SHP77 treated with DMSO at 0.1 percent for 48 hours (cell line): ENCODE measurements at places on chromosomes 4 and X.
A peak's percentile ranks its signal among the peaks of the same experiment; 100 is the strongest.

DNA sequence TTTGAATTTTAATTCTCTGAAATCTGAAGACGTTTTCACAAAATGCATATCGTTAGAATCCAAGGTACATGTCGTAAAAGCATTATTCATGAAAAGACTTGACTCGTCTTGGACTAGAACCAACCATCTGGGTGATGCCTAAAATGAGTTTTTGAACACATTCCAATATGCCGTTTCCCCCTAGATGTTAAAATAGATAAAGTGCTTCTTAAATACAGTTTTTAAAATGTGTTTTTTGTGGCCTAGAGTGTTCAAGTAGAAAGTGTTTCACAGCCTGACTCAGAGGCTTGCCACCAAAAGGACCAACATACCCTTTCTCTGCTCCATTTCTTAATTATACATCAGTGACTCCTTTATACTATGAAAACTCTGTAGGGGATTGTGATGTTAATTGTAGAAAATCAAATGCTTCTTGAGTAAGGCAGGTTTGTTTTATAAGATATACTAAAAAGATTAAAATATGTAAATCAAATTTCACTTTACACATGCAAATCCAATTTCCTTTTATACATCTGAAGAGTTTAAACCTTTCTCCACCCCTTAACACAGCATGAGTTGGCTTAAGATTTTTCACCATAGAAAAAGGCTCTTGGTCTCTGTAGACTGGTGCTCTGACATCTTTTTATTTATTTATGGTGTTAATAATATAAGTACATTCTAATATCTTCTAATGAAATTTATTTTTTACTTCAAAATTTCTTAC, 48.4 kb downstream of the PRKG2 start:
- DNase-seq: no peak

DNA sequence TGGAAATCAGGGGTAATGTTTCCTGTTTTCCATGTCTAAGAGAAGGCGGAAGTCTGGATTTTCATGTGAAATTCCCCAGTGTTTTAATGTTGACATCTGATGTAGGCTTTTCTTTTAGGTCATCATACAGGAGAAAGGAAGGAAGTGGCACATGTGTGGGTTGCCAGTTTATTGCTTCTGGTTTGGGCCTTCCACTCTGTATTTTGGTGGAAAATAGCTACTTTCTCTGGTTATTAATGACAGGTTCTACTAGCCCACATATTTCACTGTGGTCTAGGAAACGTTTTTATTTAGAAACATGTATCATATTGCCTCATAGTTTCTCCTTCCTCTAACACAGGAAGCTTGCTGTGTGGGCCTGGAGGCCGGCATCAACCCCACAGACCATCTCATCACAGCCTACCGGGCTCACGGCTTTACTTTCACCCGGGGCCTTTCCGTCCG, 7.2 kb downstream of the PDHA1 start:
- no peak for DNase-seq

GRCh38 chr4:41957634-41958033, 22.4 kb downstream of the TMEM33 start:
- DNase-seq: no peak

GRCh38 chrX:120334151-120334550, 22.9 kb upstream of the TMEM255A start:
- DNase-seq: no peak

- DNase-seq: no peak
Observed at GRCh38 chr4:36737691-36738090, 456.3 kb downstream of the DTHD1 start.

DNA sequence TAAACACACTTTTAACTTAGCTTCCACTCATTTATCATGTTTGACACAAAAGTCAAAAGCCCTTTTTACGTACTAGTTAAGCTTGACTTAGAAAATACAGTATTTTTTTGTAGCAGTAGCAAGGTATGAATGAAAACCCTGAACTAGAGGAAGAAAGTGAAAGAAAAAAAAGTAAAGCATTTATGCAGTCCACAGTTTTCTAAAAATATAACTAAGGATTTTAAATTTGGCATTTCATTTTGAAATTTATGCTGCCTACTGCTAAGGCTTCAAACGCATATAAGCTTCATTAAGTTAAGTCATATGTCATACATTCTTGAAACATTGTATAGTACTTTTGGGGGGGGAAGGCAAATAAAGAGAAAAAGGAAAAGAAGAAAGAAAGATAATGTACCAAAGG, 201.5 kb downstream of the PDGFC start:
- DNase-seq: no peak

DNA sequence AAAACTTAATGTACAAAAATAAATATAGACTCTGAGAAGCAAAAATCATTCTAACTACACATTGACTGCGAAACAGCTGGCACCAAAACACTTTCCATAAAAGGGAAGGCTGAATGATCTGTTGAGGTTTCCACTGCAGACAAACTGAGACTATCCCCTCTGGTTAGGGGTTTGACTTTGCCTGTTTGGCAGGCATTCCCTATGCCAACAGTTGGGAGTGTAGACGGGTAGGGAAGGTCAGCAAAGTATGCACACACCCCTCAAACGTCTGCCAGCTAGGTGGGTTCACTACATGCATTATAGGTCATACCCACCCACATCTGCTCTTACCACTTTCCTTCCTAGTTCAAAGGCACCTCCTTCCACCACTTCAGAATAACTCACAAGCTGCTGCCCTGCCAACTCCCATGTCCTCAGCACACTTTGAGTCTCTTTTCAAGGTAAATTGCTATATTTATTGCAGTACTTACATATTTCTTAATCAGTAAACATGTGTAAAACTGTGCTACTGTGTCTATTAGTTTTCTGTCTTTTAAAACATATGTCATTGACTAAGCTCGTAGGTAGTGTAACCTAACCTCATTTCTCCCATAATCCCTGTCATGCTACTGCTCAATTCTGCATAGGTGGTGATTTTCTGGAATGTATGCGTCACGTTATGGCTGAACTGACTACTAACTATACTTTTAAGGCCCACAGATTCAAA, 12.4 kb downstream of the CTSO start:
- DNase-seq: no peak

GRCh38 chr4:791898-792625, 33.9 kb downstream of the CPLX1 start:
- DNase-seq: no peak

DNA sequence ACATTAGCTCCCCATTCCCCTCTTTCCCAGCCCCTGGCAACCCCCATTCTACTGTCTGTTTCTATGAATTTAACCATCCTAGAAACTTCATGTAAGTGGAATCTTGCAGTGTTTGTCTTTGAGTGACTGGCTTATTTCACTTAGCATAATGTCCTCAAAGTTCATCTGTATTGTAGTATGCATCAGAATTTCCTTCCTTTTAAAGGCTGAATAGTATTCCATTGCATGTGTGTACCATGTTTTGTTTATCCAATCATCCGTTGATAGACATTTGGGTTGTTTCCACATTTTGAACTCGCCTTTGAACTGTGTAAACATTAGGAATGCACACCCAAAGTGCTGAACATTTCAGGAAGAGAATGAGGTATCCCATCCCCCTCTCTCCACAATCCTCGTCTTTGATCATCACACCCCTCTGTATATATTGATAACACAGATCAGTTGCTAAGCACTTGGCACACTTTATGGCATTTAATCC, 56.4 kb upstream of the PLAC1 start:
- DNase-seq: no peak

DNA sequence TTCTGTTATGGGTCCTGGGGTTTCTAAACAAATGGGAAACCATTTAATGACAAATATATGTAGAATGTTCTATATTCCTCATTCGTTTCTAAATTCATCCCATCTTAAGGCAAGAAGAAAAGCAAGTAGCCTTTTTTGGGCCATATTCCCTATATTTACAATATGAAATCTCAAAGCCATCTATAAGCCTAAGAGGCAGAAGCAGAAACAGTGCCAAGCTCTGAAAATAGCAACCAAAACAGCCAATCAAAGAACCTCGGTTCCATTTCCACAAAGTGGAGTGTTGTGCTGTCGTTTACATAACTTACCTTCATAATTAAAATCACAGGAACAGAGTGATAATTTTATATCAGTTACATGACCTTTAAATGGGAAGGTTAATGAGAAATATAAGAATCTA, 330.6 kb upstream of the GATB start:
- DNase-seq: no peak

DNA sequence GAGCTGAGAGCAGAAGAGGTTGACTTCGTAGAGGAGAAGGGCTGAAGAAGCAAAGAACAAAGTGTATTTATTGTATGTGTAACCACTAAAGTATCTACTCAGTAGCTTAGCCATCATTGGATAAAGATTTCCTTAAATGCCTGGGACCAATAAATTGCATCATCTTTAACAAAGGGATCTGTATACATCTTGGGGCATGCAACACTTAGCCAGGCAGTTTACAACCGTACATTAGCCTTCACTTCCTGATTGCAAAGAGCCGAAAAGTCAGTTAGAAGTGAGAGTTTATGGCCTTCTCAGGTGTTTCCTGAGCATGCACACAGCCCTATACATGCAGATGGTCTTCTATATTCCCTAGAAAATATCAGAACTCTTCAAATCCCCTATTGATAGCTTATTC, 68.0 kb upstream of the MAGED1 start:
- DNase-seq: no peak

GRCh38 chr4:162943263-162943662, 223.4 kb downstream of the NAF1 start:
- no peak for DNase-seq

GRCh38 chr4:81031796-81032551, 1.5 kb downstream of the BMP3 start:
- DNase-seq: no peak

DNA sequence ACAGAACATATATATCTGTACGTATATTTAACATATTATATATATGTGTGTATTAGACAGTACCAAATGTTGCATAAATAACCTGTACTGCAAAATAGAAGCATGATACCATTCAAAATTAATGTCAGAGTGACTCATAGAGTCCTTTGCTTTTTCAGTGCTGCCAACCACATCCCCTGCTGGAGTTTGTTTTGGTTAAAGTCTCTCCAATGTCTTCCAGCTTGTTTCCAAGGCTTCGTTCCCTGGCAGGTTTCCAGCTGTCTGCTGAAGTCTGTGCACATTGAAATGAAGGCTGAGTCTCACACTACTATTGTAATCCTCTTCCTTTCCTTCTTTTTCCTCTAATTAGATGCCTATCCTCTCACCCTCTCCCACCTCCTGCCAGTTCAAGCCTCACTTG, 14.9 kb downstream of the NRK start:
- no peak for DNase-seq

DNA sequence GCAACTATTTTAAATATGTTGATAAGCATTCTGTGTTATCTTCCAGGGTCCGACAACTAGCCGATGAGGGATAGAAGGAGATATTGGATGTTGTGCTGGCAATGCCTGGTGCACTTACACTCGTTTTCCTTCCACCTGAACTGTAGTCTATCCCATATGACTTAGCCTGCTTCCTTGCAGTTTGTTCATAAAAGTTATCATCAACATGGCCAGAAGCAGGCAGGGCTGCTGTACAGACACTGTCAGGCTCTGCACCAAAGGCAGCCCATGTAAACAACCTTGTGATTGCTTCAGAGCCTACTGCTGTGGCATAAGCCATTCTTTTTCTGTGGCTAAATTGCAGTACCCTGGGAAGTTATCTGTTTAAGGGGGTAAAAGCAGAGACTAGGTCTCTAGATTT, 1.6 kb downstream of the MAPK10 start:
- DNase-seq: no peak

- no peak for DNase-seq
Observed at GRCh38 chr4:100876546-100876945, 358.7 kb upstream of the EMCN start.

- DNase-seq: no peak
Observed at GRCh38 chr4:96241819-96242218, 401.9 kb downstream of the PDHA2 start.

GRCh38 chr4:111210595-111210994, 587.7 kb upstream of the PITX2 start:
- DNase-seq: no peak

- peak; percentile 26 for DNase-seq
Observed at GRCh38 chrX:49166914-49167739, 4.6 kb downstream of the MAGIX start.

GRCh38 chrX:67892401-67892800, 348.6 kb downstream of the AR start:
- DNase-seq: no peak

DNA sequence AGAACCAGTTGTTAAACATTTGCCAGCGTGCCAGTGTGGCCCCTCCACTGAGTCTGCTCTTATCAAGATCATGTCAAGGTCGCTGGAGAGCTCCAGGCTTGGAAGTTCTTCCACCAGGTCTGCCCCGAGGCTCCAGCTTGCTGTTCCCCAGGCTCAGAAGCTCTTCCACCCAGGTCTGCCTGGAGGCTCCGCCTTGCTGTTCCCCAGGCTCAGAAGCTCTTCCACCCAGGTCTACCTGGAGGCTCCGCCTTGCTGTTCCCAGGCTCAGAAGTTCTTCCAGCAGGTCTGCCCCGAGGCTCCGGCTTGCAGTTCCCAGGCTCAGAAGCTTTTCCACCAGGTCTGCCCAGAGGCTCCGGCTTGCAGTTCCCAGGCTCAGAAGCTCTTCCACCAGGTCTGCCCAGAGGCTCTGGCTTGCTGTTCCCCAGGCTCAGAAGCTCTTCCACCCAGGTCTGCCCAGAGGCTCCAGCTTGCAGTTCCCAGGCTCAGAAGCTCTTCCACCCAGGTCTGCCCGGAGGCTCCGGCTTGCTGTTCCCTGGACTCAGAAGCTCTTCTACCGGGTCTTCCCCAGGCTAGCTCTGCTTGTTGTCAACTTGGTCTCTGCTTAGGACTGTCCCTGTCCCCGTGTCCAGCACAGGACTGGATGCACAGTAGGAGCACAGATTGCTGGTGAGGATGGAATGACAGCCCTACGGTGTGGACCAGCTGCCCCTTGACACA, 54.4 kb downstream of the HMX1 start:
- no peak for DNase-seq

- no peak for DNase-seq
Observed at GRCh38 chrX:16033331-16033730, 90.0 kb upstream of the GRPR start.

- DNase-seq: no peak
Observed at GRCh38 chr4:118033148-118034052, 886 bp upstream of the NDST3 start.

GRCh38 chrX:38287674-38288073, 39.6 kb downstream of the RPGR start:
- DNase-seq: no peak

- peak; percentile 8 for DNase-seq
Observed at GRCh38 chrX:41561045-41561444, 113.9 kb downstream of the NYX start.
